ENCODE measurements at places on chromosomes 13 and 19.

GRCh38 chr13:111855191-111855590 is 211.8 kb upstream of the SOX1 start:
- no peaks in the 10 kb centered on the region for H3K36me3 ChIP-seq
- H3K27ac ChIP-seq: no peak overlapping the region
- H3K27me3 ChIP-seq: no peaks in the 10 kb centered on the region
- no peaks in the 10 kb centered on the region for H3K4me1 ChIP-seq
- H3K4me3 ChIP-seq: no peak overlapping the region

- H3K4me1 ChIP-seq: no peaks in the 10 kb centered on the region
- DNase-seq: no peak
- H3K27me3 ChIP-seq: no peaks in the 10 kb centered on the region
- no peaks in the 10 kb centered on the region for H3K36me3 ChIP-seq
- H3K4me3 ChIP-seq: no peak overlapping the region
- H3K27ac ChIP-seq: no peak overlapping the region
Observed at GRCh38 chr13:69274231-69274630, 833.4 kb upstream of the ATXN8OS start.

DNA sequence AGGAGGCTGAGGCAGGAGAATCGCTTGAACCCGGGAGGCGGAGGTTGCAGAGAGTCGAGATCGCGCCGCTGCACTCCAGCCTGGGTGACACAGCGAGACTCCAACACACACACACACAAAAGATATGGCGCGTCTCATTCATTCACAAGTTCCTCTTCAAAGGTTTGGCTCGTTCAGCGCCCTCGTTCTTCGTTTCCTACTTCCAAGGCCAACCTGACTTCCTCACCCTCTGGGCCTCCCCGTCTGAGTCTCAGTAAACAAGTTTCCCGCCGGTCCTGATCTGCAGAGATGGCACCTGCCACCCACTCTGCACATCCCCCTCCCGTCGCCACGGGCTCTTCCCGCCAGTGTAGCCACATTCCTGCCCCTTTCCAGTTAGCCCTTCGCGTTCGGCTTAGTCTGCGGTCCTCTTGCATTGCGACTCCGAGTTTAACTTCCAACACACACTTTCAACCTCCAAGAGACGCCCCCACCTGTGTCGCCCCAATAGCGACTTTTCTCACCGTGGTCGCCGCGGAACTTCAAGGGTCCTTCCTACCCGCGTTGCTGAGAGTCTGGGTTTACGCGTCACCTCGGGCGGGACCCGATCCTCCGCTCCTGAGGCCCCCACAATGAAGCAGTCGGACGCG is 1.3 kb upstream of the BSG start:
- peak; percentile 59 for DNase-seq
- H3K27me3 ChIP-seq: no peaks in the 10 kb centered on the region
- no peaks in the 10 kb centered on the region for H3K36me3 ChIP-seq
- H3K4me3 ChIP-seq: peak overlapping the region; percentile 94
- H3K4me1 ChIP-seq: peaks cover 22% of the 10 kb centered on the region

- no peak for DNase-seq
- no peaks in the 10 kb centered on the region for H3K36me3 ChIP-seq
Observed at GRCh38 chr19:17242431-17243208, 3.1 kb downstream of the NR2F6 start.

DNA sequence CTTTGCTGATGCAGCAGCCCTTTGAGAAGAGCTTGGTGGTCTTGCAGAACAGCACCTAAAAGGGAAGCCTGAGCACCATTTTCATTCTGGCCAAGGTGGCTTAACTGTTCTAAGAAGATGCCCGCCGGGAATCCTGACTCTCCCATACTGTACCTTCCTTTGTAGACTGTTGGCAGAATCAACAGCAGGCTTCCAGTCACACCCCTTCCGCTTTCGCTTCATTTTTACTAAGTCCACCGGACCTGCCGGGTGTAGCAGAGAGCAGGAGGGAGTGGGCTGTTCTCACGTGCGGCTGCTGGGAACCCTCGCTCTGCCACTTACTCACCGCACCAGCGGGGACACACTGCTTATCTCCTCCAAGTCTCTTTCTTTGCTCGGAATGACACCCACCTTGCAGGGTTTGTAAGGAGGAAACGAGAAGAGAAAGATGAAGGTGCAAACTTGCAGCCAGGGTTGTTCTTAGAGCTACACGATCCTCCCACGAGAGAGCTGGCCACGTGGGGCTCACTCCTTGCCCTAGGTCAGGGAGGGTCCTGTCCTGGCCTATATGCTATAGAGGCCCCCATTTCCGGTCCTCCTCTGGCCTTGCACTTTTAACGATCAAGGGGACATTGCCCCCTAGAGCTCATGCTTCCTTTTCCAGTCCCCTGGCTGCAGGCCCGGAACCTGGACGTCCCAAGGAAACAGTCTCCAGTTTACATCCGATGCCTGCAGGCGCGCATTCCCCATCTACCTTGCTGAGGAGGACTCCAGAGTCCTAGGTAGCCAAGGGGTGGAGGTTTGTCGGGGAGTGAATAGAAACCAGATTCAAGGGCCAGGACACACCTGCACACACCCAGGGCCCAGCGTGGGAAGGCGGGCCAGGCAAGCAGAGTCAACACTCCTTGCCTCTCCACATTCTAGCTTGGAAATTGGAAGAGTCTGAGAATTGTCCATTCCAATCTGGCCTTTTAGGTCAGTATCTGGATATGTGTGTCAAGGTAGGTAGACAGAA is 453.6 kb downstream of the IRS2 start:
- H3K4me3 ChIP-seq: no peak overlapping the region
- H3K4me1 ChIP-seq: peaks cover 34% of the 10 kb centered on the region
- H3K27ac ChIP-seq: no peak overlapping the region

DNA sequence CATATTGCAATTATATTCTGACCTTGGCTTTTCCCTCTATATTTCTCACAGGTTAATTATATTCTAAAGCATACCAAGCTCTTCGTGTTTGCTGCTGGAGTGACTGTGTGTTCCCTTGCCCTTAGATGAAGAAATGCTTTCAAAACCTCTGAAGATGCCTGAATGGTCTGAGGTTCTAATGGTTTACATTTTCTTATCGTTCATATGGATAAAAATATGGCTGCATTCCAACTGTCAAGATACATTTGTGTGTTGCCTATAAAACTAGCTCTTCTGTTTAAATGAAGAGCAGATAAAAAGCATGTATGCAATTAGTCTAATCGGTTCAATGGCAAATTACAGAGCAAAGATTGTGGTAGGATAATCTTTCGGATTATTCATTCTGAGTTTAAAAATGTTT is 68.4 kb upstream of the ANKRD10 start:
- no peak overlapping the region for H3K27ac ChIP-seq
- no peaks in the 10 kb centered on the region for H3K27me3 ChIP-seq
- no peak for DNase-seq
- H3K4me3 ChIP-seq: no peak overlapping the region
- H3K4me1 ChIP-seq: peaks cover 4% of the 10 kb centered on the region
- no peaks in the 10 kb centered on the region for H3K36me3 ChIP-seq

GRCh38 chr13:109297628-109298027 is 488.8 kb downstream of the IRS2 start:
- H3K27me3 ChIP-seq: no peaks in the 10 kb centered on the region
- peak overlapping the region; percentile 71 for H3K27ac ChIP-seq
- H3K4me1 ChIP-seq: peaks cover 24% of the 10 kb centered on the region
- H3K4me3 ChIP-seq: 0 out of 2 replicates have a peak overlapping the region, but pooled peaks have one; percentile 14

DNA sequence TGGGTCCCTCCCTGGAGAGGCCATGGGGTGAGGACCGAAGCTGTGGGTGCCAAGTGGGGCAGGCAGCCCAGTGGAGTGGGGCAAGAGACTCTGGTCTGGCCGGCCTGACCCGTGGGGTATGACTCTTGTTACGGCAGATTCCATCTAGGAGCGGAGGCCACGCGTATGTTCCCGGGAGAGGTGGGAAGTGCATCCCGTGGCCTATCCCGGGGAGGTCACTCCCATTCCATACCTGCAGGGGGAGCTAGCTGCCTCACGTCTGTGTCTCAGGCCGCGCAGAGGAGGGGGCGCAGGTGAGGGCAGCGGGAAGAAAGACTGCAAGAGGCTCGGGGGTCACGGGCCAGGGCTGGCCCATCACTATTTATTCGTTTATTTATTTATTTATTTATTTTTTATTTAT is 4.9 kb downstream of the CSNK1G2 start:
- H3K4me1 ChIP-seq: 0 out of 2 replicates have a peak, but pooled peaks cover 5% of the 10 kb centered on the region
- no peaks in the 10 kb centered on the region for H3K27me3 ChIP-seq
- no peak overlapping the region for H3K4me3 ChIP-seq
- peak; percentile 45 for DNase-seq

DNA sequence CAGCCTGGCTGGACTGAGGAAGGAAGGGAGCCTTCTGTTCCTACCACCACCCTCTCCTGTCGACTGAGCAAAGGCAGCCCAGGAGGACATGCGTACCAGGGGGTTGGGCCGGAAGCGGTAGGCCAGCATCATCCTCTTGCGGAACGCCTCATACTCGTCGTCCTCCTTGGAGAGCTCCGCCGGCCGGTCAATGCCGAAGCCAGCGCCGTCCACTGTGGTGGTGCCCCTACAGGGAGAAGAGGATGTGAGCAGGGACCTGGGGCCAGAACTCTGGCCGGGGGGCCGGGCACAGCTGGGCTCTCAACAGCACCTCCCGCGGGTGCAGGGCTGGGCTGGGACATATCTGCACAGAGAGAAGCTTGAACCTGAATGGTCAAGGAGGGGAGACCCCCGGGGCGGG is 3.8 kb upstream of the TM6SF2 start:
- H3K4me3 ChIP-seq: no peak overlapping the region
- H3K27me3 ChIP-seq: no peaks in the 10 kb centered on the region
- no peaks in the 10 kb centered on the region for H3K36me3 ChIP-seq
- no peak overlapping the region for H3K27ac ChIP-seq
- no peaks in the 10 kb centered on the region for H3K4me1 ChIP-seq

DNA sequence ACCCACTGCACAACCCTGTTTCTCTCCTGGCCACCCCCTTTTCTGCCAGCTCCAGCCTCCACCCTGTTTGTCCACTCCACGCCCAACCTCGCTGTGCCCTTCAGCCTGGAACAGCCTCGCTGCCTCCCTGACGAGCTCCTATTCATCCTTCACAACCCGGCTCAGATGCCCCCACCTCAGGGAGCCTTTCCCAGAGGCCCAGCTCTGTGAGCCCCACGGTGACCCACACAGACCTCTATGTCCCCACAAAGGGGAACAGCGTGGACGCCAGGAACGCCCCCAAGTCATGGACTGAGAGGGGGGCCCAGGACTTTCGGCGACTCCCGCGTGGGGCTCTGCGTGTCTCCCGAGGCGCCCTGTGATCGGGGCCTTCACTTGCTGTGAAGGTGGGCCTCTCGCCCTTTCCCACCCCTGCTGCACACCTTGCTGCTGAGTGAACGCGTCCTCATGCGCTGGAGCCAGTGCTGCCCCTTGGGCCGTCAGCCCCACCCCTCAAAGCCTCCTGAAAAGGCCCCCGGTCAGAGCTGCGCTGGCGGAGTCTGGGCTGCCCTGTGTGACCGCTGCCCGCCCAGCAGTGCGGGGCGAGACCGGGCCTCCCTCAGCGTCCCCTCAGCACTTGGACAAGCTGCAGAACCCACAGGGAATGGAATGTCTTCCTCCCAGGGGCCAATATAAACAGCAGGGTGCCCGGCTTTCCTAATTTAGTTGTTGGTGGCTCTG is 40.0 kb downstream of the ADPRHL1 start:
- no peak overlapping the region for H3K4me3 ChIP-seq
- peaks cover 29% of the 10 kb centered on the region for H3K4me1 ChIP-seq
- no peaks in the 10 kb centered on the region for H3K27me3 ChIP-seq
- no peak overlapping the region for H3K27ac ChIP-seq
- no peak for DNase-seq

- no peak for DNase-seq
- H3K4me1 ChIP-seq: no peaks in the 10 kb centered on the region
- H3K4me3 ChIP-seq: no peak overlapping the region
- no peaks in the 10 kb centered on the region for H3K36me3 ChIP-seq
Observed at GRCh38 chr13:79417741-79418140, 11.7 kb upstream of the RBM26 start.

DNA sequence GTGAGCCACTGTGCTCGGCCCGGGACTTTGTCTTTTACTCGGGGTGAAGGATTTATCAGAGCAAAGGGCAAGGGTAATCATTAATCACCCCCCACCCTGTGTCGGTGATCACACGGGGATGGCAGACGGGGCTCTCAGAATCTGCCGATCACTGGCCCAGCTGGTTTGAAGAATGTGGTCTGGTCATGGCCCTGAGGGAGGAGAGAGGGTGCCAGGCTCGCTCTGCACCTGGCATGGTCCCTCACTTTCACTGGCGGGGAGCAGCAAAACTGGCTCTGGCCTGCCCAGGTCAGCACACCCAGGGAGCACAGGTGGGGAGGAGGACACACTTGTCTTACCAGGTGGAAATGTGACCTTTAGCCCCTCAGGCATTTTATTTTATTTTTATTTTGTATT is 10.2 kb downstream of the REEP6 start:
- H3K36me3 ChIP-seq: no peaks in the 10 kb centered on the region
- no peaks in the 10 kb centered on the region for H3K27me3 ChIP-seq
- no peak overlapping the region for H3K27ac ChIP-seq
- DNase-seq: no peak

- no peaks in the 10 kb centered on the region for H3K4me1 ChIP-seq
- no peak overlapping the region for H3K27ac ChIP-seq
- H3K4me3 ChIP-seq: no peak overlapping the region
- peak; percentile 58 for DNase-seq
- no peaks in the 10 kb centered on the region for H3K27me3 ChIP-seq
Observed at GRCh38 chr19:19280561-19280960, 7.5 kb upstream of the TM6SF2 start.

DNA sequence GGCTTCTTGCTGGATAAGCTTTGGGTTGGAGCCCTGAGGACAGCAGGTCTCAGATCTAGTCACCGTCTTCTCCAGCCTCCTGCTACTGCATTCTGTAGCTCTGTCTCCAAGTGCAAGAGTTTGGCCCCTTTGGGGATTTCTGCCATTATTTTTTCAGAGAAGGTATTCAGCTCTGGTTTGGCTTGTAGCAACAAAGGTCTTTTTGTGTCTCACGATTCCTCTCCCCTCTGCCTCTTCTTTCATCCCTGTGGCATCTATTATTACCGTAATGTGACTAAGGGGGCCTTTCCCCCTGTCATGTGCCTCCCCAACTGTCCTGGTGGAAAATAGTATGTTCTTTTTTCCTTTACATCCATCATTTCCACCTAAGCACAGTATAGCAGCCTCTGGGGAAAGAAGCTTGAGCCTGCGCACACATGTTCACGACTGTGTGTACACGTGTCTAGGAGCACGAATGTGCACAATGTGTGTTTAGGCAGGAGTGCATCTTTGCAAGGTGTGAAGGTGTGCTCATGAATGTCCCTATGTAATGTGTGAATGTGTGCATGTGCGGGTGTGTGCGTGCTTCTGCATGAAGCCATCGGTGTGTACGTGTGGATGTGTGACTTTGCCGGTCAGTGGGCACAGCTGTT is 273.9 kb downstream of the ZNF536 start:
- no peaks in the 10 kb centered on the region for H3K27me3 ChIP-seq
- no peak overlapping the region for H3K27ac ChIP-seq

DNA sequence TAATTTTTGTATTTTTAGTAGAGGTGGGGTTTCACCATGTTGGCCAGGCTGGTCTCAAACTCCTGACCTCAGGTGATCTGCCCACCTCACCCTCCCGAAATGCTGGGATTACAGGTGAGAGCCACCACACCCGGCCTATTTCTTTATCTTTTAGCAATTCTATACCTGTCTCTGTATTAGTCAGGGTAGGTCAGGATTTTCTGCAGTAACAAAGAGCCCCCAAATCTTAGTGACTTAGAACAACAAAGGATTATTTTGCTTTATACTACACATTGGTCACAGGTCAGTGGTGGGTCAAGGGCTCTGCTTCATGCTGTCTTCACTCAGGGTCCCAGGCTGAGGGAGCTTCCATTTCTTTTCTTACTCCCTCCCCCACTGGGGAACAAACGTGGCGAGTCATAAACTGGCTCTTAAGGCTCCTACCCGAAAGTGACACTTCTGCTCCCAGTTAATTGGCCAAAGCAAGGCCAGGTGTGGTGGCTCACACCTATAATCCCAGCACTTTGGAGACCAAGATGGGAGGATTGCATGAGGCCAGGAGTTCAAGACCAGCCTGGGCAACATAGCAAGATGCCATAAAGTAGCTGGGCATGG is 6.8 kb downstream of the ITPKC start:
- H3K27me3 ChIP-seq: no peaks in the 10 kb centered on the region
- no peak overlapping the region for H3K27ac ChIP-seq
- H3K4me3 ChIP-seq: no peak overlapping the region
- no peak for DNase-seq
- H3K36me3 ChIP-seq: peaks cover 22% of the 10 kb centered on the region

Data from GM23248 (cell line).